ENCODE measurements at places on chromosomes 13 and 19. TPM values are rescaled to one million over a fixed set of nuclear protein-coding genes. Genes with fewer than 3 reads are reported as not detected.
A peak's percentile ranks its signal among the peaks of the same experiment; 100 is the strongest.

DNA sequence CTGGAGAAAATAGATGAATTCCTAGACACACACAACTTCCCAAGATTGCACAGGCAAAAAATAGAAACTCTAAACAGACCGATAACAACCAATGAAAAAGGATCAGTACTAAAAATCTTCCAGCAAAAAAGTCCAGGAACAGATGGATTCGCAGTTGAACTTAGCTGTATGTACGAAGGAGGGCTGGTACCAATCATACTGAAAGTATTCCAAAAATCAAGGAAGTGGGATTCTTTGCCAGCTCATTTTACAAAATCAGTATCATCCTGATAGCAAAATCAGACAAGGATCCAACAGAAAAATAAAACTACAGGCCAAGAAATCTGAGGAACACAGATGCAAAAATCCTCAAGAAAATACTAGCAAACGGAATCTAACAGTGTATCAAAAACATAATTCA is 6.5 kb upstream of the LILRB2 start:
- DNase-seq, result peak; percentile 23

DNA sequence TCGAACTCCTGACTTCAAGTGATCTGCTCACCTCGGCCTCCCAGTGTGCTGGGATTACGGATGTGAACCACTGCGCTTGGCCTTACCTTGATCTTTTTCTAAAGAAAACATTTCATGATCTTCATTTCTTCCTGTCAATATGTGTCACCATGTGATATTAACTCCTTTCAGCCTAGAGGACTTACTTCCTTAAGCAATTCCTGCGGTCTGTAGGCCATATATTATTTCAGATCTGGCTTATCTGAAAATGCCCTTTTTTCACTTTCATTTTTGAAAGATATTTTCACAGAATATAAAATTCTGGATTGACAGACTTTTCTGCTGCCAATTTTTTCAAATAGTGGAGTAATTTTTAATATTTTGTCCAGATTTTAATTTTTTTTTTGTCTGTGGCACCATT is 2.0 kb upstream of the GPR32 start:
- DNase-seq, result no peak

DNA sequence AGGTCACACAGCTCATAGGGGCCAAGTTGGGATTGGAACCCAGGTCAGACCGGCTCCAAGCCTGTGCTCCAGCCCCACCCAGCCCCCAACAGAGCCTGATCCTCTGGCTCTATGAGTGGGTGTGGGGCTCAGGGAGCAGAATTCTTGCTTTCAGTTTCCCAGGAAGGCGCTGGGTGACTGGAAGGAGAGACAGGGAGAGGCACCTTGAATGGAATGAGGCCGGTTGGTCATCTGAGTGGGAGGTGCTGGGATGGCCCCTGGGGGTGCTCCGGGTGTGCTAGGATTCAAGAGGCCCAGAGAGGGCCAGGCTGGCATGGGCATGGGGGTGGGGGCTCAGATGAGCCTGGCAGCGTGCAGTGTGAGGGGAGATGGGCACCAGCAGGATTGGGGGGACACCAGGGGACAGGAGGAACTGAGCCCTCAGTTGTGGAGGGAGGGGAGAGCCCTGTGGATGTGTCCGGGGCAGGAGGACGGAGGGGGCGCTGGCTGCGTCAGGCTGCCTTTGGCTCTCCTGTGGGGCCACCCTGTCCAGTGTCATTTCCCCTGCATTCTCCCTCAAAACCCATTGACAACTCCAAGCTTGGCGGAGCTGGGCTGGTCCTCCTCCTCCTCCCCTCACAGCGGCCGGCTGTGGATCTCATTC is 31.2 kb upstream of the ANKRD10 start:
- DNase-seq, result peak; percentile 20

DNA sequence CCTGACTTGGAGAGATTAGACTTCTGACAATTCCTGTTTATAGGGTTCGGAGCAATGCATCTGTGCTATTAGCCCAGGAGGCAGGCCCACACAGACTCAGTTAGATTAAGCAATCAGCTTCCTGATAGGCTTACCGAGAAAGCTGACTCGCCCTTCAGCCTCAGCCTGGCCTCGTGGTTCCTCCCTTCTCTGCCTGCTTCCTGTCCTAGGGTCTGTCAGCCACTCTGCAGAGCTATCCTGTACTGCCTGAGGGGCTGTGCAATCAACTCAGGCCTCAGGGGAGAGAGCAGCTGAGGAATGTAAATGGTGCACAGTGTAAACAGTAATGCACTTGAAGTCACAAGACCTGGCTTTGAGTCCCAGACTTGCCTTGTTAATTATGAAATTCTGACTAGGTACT is 30.7 kb downstream of the HTR2A start:
- DNase-seq, result peak; percentile 90

- no peak for DNase-seq
Observed at GRCh38 chr19:41577144-41577830, 1.3 kb downstream of the CEACAM21 start.

GRCh38 chr13:99724633-99725517 is 223.6 kb downstream of the TM9SF2 start:
- DNase-seq, result no peak

DNA sequence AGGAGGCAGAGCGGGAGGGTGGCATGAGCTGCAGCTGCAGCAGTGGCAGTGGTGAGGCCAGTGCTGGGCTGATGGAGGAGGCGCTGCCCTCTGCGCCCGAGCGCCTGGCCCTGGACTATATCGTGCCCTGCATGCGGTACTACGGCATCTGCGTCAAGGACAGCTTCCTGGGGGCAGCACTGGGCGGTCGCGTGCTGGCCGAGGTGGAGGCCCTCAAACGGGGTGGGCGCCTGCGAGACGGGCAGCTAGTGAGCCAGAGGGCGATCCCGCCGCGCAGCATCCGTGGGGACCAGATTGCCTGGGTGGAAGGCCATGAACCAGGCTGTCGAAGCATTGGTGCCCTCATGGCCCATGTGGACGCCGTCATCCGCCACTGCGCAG is 2.0 kb downstream of the EGLN2 start:
- DNase-seq, result no peak

GPR4 gene
- total RNA-seq, result not detected

DNA sequence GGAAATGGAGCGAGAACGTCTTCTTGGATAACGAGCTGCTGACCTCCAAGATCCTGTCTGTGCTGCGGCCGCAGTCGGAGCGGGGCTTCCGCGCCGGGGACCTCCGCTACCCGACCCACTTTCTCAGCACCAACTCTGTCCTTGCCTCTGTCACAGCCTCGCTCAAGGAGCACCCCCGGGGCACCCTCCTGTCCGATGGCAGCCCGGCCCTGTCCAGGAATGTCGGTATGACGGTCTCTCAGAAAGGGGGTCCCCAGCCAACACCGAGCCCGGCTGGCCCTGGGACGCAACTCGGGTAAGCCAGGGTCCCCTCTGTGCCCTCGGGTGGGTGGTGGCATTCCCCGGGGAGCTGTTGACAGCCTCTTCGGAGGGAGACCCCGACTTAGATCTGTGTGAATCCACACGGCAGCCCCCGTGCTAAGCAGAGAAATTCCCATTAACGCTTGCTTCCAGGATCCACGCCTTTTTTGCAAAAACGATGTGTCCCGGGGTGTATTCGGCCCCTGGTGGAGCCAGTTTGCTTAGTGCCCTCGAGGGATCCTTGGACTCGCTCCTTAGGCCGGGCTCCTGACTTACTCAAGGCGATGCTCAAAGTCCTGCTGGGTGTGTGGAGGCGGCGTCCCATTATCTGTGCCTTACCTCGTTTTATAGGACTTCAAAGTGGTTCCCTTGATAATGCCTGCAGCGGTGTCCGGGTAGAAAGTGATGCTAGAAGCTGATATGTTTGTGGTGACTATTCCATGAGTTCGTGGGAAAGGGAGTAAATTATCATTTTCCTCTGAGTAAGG is 48.5 kb downstream of the PEX11G start:
- DNase-seq, result no peak

GRCh38 chr13:37001921-37002250 is 1.3 kb downstream of the EXOSC8 start:
- no peak for DNase-seq

DNA sequence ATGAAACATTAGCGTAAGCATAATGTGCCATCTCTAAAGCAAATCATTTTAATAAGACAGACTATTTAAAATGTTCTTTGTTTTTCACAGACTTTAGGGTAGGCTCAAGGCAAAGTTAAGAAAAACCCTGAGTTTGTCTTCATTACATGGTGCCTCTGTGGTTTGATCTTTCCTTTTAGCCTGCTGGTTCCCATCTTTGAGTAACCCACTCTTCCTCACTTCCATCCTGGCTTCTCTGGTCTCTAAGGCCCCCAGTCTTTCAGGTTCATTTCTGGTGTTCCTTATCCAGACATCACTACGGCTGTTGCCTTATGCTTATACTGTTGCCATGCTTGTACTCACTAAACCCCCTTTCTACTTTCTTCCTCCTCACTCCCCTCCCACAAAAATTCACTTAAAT is 38.4 kb downstream of the DACH1 start:
- DNase-seq, result no peak

DNA sequence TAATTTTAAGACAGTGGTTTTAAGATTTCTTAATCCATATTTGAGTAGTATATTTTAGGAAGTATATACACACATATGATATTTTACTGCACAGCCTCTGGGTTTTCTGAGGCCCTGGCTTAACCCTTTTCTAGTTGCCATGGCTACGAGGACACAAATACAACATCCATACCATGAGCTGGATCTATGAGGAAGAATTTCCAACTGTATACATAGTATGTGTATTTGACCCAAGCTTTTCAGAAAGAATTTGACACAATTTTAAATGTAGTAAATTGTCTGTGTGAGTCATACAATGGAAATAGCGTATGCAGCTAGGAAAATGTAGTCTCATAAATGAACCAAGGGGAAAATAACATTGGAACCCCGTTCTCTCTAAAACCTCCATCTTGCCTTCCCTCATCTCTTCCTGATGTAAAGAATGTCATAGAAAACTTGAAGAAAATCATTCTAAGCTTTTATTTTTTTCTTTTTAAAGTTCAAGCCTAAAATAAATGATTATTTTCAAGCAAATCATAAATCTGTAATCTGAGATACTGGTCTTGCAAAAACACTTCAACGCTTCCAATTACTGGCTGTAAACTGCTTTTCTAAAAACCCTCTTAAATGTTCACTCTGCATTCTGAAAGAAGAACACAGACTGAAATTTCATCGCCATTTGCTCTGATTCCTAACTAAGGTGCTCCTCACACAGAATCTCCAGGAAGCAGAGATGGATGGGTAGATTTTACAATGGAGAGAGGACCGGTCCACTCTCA is 172.4 kb downstream of the LACC1 start:
- peak; percentile 28 for DNase-seq

GRCh38 chr13:96809366-96810096 is 184.7 kb downstream of the OXGR1 start:
- DNase-seq, result no peak

GARIN5A gene
- not detected for total RNA-seq

RUBCNL gene
- 0.97 TPM for total RNA-seq

DNA sequence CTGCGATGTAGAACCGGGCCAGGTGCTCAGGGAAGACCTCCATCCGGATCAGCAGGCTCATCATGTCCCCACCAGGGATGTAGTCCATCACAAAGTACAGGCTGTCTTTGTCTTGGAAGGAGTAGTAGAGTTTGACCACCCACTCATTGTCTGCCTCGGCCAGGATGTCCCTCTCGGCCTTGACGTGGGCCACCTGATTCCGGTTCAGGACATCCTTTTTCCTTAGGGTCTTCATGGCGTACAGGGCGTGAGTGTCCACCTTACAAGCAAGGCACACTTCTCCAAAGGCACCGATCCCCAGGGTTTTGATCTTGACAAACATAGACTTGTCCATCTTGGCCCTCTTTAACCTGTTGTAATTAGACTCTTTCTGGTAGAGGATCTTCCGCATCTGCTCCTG is 78.0 kb downstream of the LATS2 start:
- no peak for DNase-seq

- DNase-seq, result no peak
Observed at GRCh38 chr13:34857558-34858325, 84.3 kb upstream of the NBEA start.

PROSER3 gene
- 9.5 TPM for total RNA-seq

CFD gene
- total RNA-seq, result 3.9 TPM

GRCh38 chr19:45070214-45070613 is 6.1 kb downstream of the ZNF296 start:
- no peak for DNase-seq

GRCh38 chr19:39401549-39402345 is 4.9 kb upstream of the ZFP36 start:
- DNase-seq, result peak; percentile 85

- peak; percentile 97 for DNase-seq
Observed at GRCh38 chr19:850221-850978, 1.7 kb upstream of the ELANE start.

DNA sequence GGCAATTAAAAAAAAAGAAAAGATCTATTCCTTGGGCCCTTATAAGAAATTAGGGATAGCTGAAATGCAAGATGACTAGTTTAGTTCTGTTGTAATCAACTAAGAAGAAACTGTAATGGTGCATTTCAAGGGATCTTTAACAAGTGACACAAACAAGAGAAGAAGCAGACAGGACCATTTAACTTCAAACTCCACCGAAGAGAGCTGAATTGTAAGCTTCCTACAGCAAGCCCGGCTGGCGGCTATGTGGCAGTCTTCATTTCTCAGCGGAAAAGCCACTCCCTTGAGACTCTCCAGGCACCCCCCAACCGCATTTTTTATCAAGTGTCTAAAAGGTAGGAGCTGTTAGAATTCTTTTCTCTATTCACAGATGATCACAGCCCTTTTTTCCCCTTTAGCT is 305.2 kb upstream of the ZNF507 start:
- DNase-seq, result no peak

- peak; percentile 69 for DNase-seq
Observed at GRCh38 chr13:110275931-110276552, 30.9 kb downstream of the COL4A1 start.

DNA sequence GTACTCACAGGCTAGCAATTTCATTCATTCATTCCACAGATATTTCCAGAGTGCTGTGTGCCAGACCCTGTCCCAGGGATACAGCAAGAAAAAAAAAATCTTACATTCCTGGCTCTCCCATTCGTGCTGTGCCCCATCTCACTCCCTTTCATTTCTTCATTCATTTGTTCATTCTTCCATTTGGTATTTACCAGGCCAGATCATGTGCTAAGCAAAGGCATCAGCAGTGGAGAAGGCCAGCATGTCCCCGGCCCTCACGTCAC is 2.3 kb downstream of the MAP3K10 start:
- DNase-seq, result no peak

DNA sequence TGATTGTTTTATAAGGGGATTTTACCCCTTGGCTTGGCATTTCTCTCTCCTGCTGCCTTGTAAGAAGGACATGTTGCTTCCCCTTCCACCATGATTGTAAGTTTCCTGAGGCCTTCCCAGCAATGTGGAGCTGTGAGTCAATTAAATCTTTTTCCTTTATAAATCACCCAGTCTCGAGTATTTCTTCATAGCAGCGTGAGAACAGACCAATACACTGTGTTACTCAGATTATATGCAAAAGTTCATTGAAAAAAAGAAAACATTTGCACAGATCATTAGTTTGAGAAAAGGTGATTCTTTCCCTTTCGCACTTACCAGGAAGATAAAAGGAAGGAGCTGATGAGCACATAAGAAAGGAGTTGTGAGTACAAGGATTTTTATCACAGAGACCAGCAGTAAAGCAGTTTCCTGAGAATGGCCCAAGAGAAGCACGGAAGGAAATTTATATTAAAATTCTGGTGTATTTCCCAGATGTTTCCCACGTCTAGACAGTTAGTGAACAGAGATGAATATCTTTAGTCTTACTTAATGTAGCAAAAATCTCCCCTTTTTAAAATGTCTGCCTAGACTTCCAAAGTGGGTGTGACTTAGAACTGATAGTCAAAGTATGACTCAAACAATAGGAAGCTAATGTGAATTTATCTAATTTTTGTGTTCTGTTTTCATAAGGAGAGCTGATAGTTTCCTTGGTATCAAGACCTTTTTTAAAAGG is 431.8 kb upstream of the SGCG start:
- DNase-seq, result no peak

IGLON5 gene
- not detected for total RNA-seq

KASH5 gene
- not detected for total RNA-seq

- peak; percentile 7 for DNase-seq
Observed at GRCh38 chr13:71374471-71375049, 492.4 kb downstream of the DACH1 start.
